Astrocyte of the hippocampus (primary cell): ENCODE measurements at places on chromosomes 3 and 15.

DNA sequence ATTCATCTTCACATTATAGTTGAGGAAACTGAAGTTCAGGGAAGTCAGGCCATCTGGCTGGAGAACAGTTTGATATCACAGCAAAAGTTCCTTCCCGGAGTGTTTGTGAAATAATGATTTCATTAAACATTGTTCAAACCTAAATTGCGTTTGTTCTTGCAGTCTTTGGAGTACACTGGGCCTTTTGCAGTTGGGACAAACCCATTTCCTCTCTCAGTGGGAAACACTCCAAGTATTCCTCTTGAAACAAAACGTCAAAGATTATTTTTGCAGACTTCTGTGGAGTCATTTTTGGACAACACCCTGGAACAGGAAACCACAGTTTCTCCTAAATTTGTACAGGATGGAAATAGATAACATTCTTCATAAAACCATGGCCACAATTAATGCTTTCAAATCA, 287.5 kb downstream of the PTPRG start:
- peak; percentile 63 for DNase-seq

DNA sequence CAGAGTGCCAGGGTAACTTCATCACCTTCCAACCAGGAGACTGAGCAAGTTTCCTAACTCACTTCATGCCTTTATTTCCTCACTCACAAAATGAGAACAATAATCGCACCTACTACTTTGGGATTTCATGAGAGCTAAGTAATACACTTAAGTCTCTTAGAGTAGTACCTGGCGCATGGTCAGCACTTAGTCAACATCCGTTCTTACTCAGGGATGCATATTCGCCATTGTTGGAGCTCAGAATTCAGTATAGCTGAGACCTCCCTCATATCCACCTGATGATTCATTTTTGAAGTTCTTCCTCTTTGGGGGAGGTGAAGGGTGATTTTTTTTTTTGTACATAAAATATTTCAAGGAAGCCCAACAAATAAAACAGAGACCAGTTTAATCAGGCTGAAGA, 188.2 kb downstream of the AGBL1 start:
- no peak for DNase-seq

DNA sequence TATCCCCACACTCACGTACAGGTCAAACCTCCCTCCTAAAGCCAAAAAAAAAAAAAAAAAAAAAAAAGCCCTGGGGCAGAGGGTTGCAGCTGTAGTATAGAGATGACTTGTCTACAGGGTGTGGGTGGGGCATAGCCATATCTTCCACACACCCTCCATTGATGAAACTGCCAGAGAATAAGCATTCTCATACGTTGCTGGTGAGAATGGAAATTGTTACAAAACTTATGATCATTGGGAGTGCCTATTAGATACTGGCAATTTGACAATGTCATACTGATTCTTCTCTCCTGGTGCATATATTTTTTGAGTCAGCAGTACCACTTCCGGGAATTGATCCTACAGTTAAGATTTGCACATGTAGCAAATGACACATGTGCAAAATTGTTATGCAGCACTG, 11.0 kb upstream of the CTNNB1 start:
- no peak for DNase-seq

DNA sequence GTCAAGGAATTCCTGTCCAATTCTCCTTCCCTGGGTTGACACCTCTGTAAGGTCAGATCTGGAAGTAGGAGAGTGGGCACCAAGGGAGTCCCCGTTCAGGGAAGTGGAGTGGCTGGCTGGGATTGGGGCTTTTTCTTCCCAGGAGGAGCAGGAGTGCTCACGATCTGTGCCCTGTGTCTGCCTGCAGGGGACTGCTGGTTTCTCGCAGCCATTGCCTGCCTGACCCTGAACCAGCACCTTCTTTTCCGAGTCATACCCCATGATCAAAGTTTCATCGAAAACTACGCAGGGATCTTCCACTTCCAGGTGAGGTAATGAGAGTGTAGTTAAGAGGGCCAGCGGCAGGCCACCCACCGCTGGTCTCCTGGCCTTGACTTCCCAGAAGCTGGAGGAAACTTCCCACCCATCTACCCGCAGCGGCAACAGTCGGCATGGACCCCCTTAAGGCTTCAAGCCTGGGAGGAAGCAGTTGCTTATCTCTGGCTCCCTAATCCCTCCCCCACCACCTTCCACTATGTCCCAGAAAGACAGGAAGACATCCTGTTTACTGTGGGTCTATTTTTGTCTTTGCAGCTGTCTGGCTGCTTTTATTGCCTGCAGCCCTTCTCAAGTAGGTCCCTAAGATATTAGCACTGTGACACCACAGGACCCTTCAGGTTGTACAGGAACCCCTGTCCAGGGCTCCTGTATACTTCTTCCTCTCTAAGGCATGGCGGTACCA, 26.8 kb downstream of the CAPN3 start:
- DNase-seq: no peak

DNA sequence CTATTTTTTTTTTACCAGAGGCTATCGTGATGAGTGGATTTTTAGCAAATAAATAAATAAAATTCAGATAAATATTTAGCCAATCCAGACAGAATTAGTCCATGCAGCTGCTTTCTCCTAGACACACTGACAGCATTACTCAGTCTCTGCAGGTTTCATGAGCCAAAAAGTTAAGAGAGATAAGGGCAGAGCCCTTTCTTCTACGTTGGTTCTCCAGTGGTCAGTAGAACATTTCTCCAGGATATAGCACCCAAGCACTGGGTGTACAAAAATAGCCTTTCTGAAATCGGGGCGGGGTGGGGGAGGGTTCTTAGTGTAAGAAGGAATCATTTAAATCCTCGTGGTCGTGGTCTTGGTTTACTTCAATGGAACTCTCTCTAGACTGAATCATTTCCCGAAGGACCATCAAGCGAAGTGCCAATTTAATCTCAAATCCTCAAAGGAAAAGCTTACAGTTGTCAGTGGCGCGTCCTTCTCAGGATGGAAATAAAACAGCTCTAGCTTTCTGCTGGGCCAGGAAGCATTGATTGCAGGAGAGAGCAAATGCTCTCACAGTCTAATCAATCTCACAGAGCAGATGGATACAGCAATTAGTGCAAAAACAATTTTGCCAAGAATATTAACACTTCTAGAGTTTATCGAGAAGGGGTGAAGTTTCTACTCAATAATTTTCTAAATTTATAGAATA, 86.2 kb downstream of the SATB1 start:
- DNase-seq: no peak

- peak; percentile 50 for DNase-seq
Observed at GRCh38 chr3:134059671-134060560, 30.2 kb upstream of the SLCO2A1 start.

GRCh38 chr3:124774327-124774718, 44.1 kb downstream of the UMPS start:
- DNase-seq: peak; percentile 95

GRCh38 chr3:30443756-30444673, 162.4 kb upstream of the TGFBR2 start:
- DNase-seq: peak; percentile 55

DNA sequence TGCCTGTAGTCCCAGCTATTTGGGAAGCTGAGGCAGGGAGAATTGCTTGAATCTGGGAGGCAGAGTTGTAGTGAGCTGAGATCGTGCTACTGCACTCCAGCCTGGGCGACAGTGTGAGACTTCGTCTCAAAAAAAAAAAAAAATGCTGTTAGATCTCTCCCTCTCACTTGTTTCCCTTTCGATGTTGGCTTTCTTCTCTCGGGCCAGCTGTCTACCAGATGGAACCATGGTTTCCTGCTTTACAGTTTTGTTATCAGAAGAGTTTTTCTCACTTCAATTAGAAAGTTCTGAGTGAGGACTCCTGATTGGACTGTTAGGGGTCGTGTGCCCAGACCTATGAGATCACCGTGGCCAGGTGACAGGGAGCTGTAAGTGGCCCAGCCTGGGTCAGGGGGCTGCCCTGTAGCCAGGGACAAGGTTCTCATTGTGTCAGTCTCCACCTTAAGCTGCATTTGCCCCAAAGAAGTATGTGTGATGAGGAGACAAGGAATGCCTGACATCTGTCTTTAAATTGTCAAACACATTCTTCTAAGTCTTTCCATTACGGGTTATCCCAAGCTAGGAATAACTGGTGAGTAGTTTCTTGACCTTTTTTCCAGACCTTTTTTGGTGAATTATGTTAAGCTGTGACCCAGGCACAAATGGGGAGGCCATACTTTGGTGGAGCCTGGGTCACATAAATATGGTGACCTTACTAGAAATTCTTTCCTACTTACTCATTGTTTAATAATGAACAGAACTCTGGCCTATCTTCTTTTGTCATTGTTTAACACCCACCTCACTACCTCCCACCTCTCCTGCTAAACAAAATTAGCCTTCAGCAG, 25.2 kb downstream of the SNAPC5 start:
- peak; percentile 16 for DNase-seq

DNA sequence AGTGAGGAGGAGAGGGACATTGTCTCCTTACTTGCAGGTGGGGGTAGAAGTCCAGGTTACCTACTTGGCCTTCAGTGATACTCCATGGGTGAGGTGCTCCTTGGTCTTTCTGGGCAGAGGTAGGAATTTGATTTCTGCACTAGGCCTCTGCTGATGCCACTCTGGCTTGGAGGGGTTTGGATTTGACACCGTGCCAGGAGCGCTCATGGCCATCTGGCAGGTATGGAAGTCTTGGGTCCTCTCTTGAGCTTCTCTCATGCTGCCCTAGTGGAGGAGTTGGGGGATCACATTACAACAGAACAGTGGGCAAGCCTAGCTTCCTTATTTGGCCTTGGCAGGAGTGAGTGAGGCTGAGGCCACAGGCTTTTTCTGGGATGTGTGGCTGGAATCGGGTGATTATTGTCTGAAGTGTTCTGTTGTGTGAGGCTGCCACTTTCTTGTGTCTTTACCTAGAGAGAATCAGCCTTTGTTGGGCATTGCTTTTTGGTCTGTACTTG, 525.0 kb downstream of the GABRG3 start:
- no peak for DNase-seq

- DNase-seq: no peak
Observed at GRCh38 chr15:60420203-60420716, 22.5 kb upstream of the ANXA2 start.

DNA sequence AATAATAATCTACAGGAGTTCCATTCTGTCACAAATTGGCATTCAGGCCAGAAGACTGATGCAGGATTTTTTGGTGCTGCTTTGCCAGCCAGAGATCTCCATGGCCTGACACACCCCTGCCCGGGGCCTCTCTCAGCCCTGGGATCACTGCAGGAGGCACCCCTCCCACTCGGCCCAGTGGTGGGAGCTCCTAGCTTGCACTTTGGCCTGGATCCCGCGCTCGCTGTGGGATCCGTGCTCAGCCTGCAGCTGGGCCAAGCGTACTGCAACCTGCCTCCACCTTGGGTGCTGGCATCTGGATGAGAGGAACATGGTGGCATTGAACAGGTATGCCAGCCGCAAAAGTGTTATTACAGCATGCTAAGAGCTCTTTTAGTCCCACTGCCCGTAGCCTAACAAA, 656.7 kb upstream of the CCDC54 start:
- no peak for DNase-seq

DNA sequence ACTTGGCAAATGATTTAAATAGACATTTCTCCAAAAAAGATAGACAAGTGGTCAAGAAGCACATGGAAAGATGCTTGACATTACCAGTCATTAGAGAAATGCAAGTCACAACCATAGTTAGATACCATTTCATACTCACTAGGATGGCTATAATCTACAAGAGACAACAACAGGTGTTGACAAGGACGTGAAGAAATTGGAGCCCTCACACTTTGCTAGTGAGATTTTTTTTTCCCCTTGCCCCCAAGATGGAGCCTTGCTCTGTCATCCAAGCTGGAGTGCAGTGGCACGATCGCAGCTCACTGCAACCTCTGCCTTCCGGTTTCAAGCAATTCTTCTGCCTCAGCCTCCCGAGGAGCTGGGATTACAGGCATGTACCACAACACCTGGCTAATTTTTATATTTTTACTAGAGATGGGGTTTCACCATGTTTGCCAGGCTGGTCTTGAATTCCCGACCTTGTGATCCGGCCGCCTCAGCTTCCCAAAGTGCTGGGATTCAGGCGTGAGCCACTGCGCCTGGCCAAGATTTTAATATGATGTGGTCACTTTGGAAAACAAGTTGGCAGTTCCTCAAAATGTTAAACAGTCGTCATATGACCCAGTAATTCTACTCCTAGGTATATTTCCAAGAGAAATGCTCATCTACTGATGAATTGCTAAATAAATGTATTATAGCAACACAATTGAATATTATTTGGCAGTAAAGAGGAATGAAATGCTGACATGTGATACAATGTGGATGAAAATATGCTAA, 103.3 kb downstream of the ATG7 start:
- DNase-seq: peak; percentile 16

DNA sequence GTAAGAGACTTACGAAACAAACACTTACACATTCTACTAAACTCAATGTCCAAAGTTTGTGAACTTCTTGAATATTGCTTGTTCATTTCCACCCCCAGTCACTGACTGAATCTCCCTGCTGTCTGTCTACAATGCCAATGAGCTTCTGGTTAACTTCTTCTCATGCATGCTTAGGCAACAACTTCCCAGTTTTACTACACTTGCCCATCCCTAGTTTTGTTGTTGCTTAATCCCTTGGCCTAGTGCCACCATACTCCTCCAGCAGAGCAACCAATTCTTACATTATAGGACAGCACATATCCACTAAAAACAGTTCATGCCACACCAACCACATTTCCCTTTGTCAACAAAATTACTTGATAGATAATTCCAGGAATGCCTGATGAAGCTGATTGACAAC, 40.9 kb upstream of the CCR2 start:
- no peak for DNase-seq

- no peak for DNase-seq
Observed at GRCh38 chr15:98706986-98707385, 58.6 kb downstream of the IGF1R start.

GRCh38 chr3:193702967-193703366, 110.0 kb downstream of the OPA1 start:
- DNase-seq: peak; percentile 41

DNA sequence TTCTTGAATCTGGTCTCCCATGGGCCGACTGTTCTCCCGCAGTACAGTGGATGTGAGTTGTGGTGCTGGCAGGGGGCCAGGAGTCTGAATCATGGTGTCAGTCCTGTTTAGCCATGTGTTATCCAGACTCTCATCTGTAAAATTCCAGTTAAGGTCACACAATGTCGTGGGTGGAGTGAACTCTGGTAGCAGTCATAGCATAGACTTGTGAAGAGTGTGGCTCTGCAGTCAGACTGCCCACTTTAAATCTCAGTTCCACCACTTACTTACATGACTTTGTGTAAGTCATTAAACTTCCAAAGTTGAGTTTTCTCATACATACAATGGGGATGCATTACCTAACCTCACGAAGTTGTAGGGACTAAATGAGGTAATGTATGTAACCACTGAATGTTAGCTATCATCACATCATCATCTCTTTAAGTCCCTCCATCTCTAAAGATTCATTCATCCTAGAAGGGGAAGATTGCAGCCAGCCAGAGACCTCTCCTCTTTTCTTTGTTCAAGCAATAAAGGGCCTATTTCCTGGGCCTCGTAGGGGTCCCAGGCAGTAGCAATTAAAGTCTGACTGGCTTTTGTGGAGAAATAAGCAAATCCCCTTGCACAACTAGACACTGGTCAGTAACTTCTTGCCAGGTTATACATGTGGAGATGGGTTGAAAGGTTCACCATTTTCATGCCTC, 93.9 kb downstream of the PCCB start:
- DNase-seq: peak; percentile 90

GRCh38 chr3:112497897-112498548, 1.2 kb downstream of the BTLA start:
- DNase-seq: no peak

- no peak for DNase-seq
Observed at GRCh38 chr3:115710799-115711198, 87.5 kb downstream of the GAP43 start.
